ENCODE measurements at places on chromosomes 7 and 10.

GRCh38 chr7:97118306-97118917 is 914 bp downstream of the SDHAF3 start:
- no peak for DNase-seq

- no peak for DNase-seq
These were observed 38.6 kb downstream of the IL6 start for GRCh38 chr7:22765609-22766008.

DNA sequence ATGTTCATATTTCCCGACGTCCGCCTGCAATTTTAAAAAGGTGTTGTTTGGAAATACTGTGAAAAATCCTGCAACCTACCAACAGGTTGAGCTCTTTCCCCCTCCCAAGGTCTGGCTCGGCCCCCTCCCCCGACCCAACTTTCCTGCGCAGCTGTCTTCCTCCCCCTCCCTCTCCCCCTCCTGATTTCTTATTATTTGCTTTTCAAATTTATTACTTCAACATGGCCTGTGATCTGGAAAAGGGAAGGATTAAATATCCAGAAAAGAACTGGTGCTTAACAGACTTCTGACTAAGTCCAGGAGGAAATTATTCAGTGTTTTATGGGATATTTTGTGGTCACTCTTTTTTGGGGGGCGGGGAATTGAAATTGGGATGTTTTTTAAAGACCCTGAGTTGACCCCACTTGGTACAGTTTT is 2.4 kb downstream of the ARID5B start:
- DNase-seq: no peak

- DNase-seq: no peak
These were observed 91.0 kb downstream of the ELMO1 start for GRCh38 chr7:37357637-37357996.

GRCh38 chr7:30612658-30613265 is 18.1 kb downstream of the GARS1 start:
- no peak for DNase-seq

- DNase-seq: no peak
These were observed 143.8 kb downstream of the HGF start for GRCh38 chr7:81626008-81626407.

- DNase-seq: no peak
These were observed 360.4 kb upstream of the CELF2 start for GRCh38 chr10:10657139-10657760.

DNA sequence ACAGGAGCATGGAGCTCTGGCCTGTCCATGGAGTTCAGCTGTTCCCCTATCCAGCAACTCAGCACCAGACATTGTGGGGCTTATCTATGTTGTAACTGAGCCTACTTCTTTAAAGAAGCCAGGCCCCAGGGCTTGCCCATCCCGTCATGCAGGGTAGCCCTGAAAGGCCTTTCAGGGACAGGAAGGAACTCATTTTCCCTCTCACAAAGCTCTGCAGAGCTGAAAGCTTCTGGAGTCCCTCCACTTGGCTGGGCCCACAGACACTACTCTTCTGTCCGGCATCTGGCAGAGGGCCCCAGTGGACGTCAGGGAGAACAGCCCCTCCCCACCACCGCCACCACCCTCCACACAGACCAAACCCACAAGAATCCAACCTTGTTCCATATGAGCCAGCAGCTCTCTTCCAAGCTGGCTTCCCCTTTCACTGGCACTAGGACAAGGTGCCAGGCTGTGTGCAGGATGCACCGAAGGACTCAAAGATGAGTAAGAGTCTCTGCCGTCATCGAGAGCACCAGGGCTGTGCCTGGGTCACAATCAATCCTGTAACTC is 33.1 kb downstream of the DENND2A start:
- no peak for DNase-seq

DNA sequence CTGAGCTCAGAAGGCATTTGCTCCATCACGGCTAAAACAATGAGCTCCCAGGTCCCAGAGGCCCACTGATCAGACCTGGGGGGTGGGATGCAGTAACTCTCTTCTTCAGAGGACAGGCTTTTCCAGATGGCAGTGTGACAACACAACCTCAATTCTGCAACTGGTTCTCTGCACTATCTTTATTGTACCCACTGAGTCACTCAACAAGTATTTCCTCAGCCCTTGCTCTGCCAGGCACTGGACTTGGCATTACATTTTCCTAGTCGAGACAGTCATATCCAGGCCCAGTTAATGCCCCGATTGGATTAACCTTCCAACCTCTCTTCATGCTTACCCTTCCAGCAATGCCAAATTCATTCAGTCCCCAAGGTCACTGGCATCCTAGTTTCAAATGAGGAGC is 72.6 kb downstream of the JAZF1 start:
- DNase-seq: no peak

- DNase-seq: no peak
These were observed 58.3 kb upstream of the COBL start for GRCh38 chr7:51374936-51375335.

GRCh38 chr10:80506189-80506575 is 31.5 kb upstream of the SH2D4B start:
- no peak for DNase-seq

- DNase-seq: no peak
These were observed 2.9 kb downstream of the CLEC5A start for GRCh38 chr7:141943846-141944245.

DNA sequence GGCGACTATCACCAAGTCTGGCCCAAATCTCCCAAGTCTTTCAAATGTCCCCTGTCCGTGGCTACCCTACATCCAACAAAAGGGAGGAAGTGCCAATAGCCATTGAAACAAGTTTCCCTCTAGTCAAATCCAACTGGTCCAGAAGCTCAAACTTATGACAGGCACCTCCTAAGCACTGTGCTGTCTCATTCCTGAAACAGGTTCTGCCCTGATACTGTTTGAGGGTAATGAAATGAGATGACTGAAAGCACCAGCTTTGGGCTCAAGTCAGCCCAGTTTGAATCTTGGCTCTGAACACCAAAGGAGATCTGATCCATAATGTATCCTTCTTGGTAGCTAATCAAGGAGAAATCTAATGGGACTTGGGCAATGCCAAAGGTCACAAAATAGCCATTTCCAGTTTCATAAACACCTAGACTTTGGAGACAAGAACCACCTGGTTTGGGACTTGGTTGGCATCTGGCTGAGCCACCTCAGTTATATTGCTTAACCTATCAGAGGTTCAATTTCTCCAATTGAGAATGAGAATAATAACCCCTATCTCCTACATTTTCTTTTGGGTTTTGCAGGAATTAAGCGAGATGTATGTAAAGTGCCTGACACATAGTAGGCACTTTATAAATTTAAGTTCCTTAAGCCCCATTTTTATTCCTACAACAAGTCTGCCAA is 34.7 kb upstream of the ARID5B start:
- DNase-seq: no peak

GRCh38 chr10:131975003-131975402 is 6.7 kb downstream of the BNIP3 start:
- no peak for DNase-seq

- no peak for DNase-seq
These were observed 17.5 kb upstream of the TEX36 start for GRCh38 chr10:125700355-125700911.

- DNase-seq: no peak
These were observed 126.3 kb downstream of the ARHGAP21 start for GRCh38 chr10:24597426-24597825.

DNA sequence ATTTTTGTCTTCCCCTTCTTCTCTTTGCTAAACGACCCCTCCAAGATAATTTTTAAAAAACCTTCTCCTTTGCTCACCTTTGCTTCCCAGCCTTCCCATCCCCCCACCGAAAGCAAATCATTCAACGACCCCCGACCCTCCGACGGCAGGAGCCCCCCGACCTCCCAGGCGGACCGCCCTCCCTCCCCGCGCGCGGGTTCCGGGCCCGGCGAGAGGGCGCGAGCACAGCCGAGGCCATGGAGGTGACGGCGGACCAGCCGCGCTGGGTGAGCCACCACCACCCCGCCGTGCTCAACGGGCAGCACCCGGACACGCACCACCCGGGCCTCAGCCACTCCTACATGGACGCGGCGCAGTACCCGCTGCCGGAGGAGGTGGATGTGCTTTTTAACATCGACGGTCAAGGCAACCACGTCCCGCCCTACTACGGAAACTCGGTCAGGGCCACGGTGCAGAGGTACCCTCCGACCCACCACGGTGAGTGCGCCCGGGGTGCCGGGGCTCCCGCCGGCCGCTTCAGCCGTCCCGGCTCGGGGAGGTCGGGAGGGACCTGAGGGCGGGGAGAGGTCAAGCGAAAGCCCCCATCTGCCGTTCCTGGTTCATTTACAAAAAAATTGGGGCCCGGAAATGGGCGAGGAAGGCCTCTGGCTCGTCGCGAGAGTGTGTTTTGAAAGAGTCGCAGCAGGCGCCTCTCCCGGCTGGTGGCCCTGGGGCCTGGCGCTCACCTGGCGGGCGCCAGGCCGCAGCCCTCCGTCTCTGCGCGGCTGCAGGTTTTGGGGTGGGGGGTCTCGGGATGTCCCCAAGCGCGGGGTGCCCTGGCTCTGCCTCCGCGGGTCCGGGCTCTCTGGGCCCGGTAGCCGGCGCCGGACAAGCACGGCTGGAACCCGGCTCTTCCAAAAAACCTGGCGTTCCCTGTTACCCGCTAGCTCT is 1.2 kb downstream of the GATA3 start:
- DNase-seq: no peak

DNA sequence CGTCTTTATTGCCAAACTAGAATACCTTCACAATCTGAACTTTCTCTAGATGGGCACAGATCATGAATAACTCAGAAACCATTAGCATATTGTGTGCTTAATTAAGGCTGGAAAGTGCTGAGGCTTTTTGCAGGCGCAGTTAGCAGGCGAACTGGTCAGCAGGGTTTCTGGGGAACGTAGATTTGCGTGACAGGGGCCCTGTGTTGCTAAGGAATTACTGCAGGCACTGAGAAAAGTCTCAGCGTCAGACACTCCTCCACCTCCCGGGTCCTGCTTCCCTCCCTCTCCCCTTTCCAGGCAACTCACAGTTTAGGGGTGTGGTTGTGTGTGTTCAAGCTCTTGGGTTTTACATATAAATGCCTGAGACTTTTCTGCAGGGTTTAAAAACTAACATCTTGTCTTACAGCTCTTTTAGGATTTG is 2.2 kb downstream of the MAP3K8 start:
- DNase-seq: no peak

- DNase-seq: no peak
These were observed 256.8 kb downstream of the ZMYND11 start for GRCh38 chr10:391847-392704.

DNA sequence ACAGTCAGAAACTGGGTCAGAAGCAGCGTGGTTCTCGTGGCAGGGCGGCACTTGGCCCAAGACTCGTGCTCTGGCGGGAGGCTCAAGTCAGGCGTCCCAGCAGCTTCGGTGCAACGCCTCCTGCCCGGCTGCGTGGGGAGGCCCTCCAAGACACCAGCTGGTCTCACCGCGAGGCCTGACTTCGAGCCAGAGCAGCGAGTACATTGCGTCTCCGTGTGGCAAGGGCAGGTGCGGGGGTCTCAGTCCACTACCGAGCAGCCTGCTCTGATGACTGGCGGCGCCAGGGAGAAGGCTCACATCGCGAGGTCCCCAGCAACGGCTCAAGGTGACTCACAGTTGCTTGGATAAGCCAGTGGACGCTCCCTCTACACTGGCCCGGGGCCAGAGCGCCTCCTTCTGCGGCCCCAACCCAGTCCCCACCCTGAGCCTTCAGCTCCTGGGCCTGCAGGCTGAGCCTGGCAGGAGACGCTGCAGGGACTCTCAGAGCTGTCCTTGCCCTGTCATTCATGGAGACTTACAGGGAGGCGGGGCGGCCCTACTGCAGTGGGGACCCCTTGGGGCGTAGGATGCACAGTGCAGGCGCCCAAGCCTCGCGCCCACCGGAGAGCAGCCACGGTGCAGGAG is 41.9 kb upstream of the PRKAR1B start:
- no peak for DNase-seq

DNA sequence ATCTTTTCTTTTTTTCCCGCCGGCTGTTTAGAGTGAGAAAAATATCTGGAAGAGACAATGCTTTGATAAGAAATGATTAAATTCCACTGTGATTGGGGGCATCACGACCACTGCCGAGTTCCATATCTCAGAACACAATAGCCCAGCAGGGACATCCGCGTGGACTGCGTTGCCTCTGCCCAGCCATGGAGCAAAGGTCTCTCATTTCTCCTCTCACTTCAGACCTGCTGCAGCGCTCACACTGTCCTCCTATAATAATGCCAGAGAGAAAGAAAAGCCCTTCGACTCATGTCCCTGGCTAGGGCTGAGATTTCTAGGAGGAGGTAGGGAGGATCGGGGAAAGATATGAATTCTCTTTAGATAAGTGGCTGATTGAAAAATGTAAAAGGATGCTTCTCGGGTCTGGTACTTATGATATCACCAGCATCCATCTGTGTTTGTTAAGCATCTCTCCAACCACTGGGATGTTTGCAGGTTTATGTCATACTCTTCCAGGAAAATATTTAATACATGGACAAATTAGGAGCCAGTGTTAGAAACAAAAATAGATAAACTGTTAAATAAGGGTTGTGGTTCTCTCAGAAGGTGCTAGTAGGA is 472.9 kb upstream of the AKR1E2 start:
- no peak for DNase-seq

GRCh38 chr7:16732828-16733227 is 20.7 kb upstream of the TSPAN13 start:
- DNase-seq: no peak

GRCh38 chr10:117581961-117582360 is 39.4 kb downstream of the EMX2 start:
- DNase-seq: no peak

DNA sequence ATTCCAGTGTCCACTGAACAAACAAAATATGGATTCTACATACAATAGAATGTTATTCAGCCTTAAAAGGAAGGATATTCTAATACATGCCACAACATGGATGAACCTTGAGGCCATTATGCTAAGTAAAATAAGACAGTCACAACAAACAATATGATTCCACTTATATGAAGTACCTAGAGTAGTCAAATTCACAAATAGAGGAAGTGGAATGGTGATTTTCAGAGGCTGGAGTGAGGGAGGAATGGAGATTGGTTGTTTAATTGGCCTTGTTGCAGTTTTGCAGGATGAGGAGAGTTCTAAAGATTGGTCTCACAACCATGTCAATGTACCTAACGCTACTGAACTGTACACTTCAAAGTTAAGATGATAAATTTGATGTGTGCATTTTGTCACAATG is 119.6 kb downstream of the CHN2 start:
- DNase-seq: no peak

DNA sequence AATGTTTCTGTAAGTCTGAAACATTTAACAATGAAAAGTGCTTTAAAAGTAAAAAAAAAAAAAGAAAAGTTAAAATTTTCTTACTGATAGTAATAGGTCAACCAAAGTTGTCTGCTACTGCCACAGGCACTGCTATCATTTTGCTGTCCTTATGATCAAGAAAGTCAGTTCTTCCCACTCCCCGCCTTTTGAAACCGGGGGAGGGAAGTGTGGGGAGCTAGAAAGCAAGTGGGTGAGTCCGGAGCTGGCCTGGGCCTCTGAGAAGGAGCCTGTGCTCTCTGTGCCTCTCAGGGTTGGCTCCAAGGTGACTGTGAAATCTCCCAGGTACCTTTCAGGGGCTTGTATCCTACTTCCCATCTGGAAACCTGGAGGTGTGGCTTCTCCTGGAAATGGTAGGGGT is 7.3 kb downstream of the C7orf57 start:
- no peak for DNase-seq

- DNase-seq: no peak
These were observed 4.4 kb upstream of the BICC1 start for GRCh38 chr10:58508316-58508715.

Data from effector CD8-positive, alpha-beta T cell (primary cell).